Posterior cingulate gyrus (tissue), 11 donors: ENCODE measurements at places on chromosomes 1 and 21.
A peak's percentile ranks its signal among the peaks of the same experiment; 100 is the strongest.

DNA sequence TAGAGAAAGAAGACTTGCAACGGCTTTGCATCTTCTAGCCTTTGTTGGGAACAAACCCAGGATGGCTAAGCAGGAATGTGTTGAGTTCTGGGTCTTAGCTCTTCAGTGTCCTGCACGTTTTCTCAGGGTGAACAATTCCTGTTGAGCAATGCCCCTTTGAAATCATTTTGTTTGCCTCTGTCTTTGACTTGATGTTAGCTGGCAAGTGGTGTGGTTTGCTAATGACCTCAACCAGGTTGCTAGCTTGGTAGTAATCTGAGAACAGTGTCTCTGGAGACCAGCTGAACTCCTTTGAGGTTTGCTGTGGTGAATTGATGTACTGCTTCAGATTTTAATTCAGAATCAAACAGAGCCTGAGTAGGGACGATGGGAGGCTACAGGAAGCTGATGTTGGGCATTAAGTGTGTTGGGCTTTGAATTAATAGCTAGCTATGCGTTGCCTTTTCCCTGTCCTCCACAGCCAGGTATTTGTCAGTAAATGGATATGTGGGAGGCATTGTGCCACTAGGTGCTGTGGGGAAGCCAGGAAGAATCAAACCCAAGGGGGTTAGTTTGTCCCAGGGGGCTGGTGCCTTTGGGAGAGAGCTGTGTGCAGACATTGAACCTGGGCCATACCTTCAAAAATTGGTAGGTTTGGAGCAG, 23.3 kb upstream of the SRSF10 start:
- no peak for DNase-seq

GRCh38 chr1:100019220-100019619, 49.4 kb downstream of the SLC35A3 start:
- no peak for DNase-seq

DNA sequence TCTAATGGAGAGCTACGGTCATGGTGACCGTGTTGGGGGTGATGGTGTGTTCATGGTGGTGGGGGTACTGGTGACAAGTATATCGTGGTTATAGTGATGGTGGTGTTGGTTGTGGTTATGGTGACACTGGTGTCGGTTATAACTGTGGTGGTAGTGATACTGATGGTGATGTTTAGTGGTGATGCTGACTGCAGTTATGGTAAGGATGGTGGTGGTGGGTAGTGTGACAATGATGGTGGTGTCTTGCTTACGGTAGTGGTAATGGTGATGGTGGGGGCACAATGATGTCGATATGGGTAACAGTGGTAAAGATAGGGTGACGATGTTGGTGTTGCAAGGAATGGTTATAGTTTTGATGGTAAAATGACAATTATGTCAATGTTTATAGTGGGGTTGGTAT, 98.9 kb upstream of the SLC2A1 start:
- no peak for DNase-seq

DNA sequence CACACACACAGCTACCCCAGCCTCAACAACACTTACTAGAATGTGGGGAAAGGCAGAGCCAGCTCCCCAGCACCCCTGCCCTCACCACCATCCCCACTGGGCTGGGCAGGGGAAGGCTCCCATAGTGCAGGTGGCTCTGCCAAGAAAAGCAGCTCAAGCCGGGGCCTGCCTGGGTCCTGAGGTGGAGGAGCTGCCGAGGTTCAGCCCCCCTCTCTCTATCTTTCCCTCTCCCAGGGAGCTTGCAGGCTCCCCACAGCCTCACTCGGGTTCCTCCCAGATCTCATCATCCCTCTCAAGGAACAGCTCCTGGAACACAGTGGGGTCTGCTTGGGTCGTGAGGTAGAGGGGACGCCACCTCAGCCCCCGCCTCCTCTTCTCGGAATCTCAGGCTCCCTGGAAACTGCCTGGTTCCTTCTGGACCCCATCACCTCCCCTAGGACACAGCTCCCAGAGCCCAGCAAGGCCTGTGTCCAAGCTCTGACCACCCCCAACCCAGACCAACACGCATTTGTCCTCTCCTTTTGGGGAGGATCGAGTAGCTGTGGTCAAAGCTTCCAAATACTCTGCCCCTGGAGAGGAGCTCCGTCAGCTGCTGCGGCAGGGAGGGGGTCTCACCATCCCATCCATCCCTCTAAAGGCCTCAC, 704 bp downstream of the S100A16 start:
- DNase-seq, result no peak

- no peak for DNase-seq
These were observed 20.9 kb downstream of the HENMT1 start for GRCh38 chr1:108639899-108640560.

- DNase-seq, result peak; percentile 53
These were observed at the start of gene CCSAP for GRCh38 chr1:229342656-229343569. TSS of gene CCSAP (minus strand) at chr1:229343047. CDS start at chr1:229342465, 582 bp downstream.

DNA sequence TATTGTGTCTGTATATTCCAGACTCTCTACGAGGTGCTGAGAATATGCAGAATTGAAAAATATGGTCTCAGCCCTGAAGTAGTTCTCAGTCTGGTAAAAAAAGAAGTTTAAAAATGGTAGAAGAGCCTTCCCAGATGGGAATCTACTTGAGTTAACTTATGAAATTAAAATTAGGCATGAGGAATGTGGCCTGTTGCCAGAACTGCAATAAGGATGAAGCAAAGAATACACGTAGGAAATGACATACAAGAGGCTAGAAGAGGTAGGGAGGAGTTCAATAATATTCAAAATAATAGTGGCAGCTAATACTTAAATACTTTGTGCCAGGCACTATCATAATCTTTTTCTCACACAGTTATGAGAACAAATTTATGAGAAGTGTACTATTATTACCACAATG, 6.3 kb downstream of the ASPM start:
- DNase-seq, result no peak

DNA sequence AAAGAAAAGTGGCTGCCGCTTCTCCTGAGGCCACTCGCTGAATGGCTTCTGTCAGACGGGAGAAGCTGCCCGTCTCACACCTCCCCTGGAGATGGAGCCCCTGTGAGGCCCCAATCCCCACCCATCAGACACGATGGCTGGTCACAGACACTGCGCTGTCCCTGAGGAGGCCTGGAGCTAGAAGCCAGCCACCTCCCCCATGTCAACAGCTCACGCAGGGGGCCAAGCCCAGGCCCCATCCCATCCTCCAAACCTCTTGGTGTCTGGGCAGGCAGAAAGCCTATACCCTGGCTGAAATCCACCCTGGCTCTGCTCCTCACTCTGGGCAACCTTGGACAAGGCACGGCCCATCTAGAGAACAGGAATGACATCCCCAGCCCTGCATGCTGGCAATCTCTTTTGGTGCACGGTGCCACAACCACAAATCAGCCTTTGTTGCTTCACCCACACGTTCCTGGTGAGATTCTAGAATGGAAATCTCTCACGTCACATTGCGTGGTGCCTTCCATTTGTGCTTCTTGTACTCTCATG, 273.9 kb upstream of the VAMP3 start:
- no peak for DNase-seq

- DNase-seq, result no peak
These were observed 3.9 kb upstream of the PSMG1 start for GRCh38 chr21:39187141-39187540.

GRCh38 chr1:36085126-36085525, 1.2 kb downstream of the TEKT2 start:
- DNase-seq, result no peak
